Putamen (tissue), 1 donor: ENCODE measurements at places on chromosomes 2 and 18.

DNA sequence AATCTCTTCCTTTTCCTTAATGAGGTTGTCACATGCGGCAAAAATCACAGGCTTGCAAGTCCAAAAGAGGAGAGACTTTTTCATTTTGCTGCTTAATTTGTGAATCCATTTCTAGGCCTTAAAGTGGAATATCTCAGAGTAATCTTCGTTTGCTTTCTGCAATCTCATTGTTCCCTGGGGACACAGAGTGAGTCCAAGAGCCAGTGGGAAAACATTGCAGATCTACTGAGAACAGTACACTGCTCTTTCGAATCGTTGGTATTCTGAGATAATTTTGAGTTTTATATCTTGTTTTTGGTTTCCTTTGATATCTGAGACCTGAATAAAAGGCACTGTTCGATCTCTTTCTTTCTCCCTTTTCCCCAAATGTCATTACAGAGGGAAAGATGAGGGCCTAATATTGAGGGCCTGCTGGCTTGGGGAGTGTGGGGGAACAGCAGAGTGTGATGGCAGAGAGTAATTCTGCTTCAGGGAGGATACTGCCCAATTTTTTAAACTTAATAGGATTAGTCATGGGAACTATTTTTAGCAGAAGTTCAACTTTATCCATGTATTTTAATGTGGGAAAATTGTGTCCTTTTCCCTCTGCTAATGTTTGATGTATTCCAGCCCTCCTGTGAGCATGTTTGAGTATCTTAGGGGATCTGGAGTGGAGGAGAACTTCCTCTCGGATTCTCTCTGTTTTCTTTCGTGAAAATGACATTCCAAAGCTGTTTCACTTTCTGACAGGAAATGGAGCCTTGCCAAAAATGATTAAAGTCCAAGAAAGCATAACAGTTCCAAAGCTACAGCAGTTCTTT, 418.2 kb upstream of the ZEB2 start:
- DNase-seq: no peak

DNA sequence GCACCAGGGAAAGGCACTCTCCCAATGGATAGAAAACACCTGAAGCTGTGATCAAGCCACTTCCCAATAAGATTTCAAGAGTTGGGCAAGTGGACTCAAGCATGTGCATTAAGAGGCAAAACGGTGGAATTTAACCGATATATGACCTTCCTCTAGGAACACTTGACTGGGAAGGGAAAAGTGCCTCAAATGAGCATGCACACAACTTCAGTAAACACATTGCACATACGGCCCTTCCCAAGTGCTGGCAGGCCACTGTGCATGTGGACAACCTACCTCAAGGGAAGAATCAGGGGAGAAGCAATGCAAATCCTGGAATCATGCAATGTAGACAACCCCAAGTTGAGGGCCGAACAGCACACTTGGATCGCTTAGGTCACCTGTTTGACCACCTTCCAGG, 23.9 kb upstream of the SH3RF3 start:
- DNase-seq: no peak

GRCh38 chr2:235293061-235293460, 200.8 kb upstream of the AGAP1 start:
- DNase-seq: no peak

DNA sequence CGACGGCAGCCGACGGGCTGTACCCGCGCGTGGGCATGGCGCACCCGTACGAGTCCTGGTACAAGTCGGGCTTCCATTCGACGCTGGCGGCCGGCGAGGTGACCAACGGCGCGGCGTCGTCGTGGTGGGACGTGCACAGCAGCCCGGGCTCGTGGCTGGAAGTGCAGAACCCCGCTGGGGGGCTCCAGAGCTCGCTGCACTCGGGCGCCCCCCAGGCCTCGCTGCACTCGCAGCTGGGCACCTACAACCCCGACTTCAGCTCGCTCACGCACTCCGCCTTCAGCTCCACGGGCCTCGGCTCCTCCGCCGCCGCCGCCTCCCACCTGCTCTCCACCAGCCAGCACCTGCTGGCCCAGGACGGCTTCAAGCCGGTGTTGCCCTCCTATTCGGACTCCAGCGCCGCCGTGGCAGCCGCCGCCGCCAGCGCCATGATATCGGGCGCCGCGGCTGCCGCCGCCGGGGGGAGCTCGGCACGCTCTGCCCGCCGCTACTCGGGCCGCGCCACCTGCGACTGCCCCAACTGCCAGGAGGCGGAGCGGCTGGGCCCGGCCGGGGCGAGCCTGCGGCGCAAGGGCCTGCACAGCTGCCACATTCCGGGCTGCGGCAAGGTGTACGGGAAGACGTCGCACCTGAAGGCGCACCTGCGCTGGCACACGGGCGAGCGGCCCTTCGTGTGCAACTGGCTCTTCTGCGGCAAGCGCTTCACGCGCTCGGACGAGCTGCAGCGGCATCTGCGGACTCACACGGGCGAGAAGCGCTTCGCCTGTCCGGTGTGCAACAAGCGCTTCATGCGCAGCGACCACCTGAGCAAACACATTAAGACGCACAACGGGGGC, 2.0 kb downstream of the SP9 start:
- no peak for DNase-seq

GRCh38 chr18:58229162-58229561, 185.1 kb downstream of the NEDD4L start:
- DNase-seq: no peak

DNA sequence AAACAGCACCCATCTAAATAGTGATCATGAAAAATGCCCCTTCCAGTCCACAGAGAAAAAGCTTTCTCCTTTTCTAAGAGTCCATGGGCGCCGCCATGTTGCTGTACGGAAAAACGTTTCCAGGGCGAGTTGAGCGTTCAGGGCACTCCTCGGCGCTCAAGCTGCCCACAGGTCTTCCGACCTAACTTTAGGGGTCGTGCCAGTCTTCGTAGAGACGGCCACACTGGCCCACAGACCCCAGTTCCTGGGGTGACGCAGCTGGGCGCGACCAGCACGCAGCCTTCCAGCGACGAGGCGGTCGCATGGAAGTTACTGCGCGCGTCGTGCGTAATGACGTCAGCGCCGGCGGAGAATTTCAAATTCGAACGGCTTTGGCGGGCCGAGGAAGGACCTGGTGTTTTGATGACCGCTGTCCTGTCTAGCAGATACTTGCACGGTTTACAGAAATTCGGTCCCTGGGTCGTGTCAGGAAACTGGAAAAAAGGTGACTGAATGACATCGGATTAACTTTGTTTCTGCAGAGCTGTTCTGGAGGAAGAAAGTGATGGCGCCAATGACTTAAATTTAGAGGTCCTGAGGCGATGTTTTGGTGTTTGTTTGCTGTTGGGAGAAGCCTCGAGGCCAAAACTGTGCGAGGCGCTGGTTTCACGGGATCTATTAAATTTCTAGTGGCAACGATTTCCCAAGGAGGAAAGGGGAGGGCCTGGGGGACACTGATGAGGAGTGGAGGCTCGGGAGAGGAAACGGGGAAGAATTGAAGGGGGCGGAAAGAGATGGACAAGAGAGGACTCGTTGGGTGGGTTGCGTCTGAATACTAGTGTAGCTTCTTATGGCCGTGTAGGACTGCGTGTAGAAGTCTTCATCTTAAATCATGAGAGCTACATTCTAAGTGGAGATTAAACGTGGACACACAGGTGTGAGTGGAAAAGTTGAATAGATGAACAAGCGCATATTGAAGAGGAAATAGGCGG, at the start of the genes METTL4 and NDC80:
Gene METTL4 (minus strand): TSS at position 306 of the 971 bp plus-strand sequence. CDS start 4,289 bp downstream, outside the sequence.
Gene NDC80 (plus strand): TSS at position 358 of the 971 bp plus-strand sequence. CDS start 1,429 bp downstream, outside the sequence.
- peak; percentile 82 for DNase-seq

GRCh38 chr2:186346216-186346615, 139.8 kb upstream of the ZC3H15 start:
- no peak for DNase-seq

GRCh38 chr2:14363137-14363536, 269.4 kb upstream of the LRATD1 start:
- no peak for DNase-seq
